ENCODE measurements at places on chromosomes 3 and 15.

DNA sequence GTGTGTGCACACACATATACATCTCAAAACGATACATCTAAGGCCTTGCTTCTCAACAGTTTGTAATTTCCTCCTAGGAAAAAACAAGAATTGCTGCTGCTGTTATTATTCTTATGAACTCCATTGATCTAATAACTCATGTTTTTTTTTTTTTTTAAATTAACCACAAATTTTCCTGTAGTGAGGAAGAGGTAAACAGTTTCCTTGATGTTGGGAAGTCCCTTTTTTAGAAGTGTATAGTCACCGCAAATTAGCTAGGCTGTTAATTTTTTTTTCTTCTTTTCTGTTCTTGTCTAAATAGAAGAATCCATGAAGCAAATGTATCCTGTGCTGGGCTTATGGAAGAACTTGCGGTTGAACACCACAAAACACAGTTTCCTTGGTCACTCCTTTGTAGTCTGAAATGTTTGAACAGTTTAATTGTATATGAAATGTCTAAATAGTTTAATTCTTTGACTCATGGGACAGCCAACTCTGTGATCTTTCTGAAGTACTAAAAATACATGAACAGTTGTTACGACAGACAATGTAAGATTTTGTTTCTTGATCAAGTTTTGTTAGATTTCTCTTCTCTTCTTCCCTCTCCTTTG is 64.5 kb downstream of the MITF start:
- no peak for DNase-seq

- no peak for DNase-seq
Observed at GRCh38 chr15:98794748-98795147, 146.4 kb downstream of the IGF1R start.

DNA sequence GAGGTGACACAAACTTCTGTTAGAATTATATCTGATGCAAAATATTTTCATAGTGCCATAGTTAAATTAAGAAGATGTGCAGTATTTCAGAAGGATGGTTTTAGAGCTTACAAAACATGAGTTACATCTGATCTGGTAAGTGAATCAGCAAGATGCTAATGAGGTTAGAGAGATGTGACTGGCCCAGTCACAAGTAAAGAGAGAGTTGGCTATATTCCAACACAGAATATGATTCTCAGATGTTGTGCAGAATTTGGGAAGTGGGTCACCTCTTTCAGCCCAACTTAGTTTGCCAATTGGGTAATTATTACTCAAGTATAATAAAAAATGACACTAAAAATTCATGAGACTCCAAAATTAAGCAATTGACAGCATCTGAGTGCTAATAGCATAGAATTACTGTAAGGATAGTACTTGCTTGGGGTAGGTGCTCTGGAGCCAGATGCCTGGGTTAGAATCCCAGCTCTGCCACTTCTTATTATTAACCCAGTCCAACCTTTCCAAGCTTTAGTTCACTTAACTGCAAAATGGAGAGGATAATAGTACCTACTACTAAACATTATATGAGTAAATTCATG is 30.8 kb downstream of the P2RY1 start:
- DNase-seq, result peak; percentile 55

- no peak for DNase-seq
Observed at GRCh38 chr15:88505721-88506120, 38.2 kb downstream of the MRPS11 start.

GRCh38 chr3:38574411-38575278 is 74.8 kb downstream of the SCN5A start:
- DNase-seq, result no peak

DNA sequence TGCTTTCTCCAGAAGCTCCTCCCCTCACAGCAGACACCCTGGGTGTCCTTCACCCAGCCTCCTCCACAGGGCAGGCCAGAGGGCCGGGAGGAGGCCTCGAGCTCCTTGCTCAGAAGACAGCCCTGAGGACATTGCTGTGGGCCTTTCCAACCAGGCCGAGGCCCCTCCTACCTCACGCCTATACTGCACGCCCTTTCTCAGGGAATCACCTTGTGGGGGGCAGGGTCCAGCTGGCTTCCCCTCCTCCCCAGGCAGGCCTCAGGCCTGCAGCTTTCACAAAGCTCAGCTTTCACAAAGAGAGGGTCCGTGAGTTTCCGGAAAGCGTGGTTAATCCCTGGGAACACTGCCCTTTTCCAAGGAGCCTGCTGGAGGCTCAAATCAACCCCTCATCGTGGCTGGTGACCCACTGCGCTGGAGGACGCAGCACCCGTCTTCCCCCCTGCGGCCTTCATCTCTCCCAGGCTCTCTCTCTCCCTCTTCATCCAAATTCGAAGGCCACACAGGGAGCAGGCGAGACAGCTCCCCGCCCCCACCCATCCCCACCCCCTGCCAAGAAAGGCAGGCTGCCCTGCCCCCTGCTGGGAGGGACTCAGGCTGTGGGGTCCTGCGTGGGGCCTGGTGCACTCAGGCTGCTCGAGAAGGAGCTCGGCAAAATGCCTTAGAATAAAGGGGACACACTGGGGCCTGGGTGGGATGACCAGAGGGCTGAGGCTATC is 79.4 kb downstream of the OCA2 start:
- no peak for DNase-seq

DNA sequence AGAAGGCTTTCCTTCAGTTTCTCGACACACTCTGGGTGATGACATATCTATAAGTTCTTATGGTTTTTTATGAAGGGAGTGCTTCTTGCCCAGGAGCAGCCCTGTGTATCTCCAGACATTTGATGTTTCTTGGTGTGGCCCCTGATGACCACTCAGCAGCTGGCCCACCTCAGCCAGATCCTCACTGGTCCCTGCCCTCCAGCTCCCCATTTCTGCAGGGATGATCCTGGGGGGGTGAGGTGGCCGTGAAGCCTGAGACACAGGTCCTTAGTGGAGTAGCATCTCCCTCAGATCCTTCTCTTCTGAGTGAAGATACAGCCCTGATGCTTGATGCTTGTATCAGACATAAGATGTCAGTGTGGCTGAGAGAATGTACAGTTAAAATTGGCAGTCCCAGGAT is 127.7 kb downstream of the LRRC3B start:
- DNase-seq, result no peak

GRCh38 chr3:9192248-9193025 is 57.0 kb downstream of the SRGAP3 start:
- DNase-seq, result no peak

- peak; percentile 42 for DNase-seq
Observed at GRCh38 chr3:15405448-15406050, 21.8 kb downstream of the METTL6 start.

GRCh38 chr3:137988152-137988551 is 21.8 kb upstream of the CLDN18 start:
- no peak for DNase-seq

DNA sequence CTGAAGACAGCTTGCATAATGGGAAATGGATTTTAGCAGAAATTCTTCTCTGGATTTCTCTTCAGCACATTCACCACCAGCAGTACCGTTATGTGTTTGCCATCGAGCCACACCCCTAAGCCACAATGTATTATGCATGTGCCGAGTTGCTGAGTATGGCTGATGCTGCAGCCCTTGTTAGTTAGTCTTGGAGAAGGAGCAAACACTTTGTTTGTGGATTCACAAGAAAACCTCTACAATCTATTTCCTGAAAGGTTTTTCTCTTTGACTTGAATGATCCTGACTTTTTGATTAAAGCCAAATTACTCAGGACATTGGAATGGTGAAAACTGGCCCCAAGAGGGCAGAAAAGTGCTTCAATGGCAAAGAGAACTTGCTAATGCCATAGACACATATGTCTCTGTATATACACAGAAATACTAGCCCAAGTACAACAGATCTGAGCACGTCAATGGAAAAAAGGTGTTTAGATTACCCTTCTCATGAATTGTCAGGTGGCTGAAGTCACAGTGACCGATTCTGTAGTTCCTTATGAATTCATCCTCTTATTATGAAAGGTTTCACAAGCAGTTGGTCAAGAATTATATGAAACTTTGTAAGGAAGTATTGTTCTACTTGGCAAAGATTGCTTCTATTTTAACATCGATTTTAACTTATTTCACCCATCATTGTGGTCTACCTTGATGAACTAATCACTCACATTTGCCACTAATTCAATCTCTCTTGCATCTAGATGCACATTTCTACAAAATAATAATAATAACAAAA is 103.0 kb downstream of the P3H2 start:
- peak; percentile 43 for DNase-seq

DNA sequence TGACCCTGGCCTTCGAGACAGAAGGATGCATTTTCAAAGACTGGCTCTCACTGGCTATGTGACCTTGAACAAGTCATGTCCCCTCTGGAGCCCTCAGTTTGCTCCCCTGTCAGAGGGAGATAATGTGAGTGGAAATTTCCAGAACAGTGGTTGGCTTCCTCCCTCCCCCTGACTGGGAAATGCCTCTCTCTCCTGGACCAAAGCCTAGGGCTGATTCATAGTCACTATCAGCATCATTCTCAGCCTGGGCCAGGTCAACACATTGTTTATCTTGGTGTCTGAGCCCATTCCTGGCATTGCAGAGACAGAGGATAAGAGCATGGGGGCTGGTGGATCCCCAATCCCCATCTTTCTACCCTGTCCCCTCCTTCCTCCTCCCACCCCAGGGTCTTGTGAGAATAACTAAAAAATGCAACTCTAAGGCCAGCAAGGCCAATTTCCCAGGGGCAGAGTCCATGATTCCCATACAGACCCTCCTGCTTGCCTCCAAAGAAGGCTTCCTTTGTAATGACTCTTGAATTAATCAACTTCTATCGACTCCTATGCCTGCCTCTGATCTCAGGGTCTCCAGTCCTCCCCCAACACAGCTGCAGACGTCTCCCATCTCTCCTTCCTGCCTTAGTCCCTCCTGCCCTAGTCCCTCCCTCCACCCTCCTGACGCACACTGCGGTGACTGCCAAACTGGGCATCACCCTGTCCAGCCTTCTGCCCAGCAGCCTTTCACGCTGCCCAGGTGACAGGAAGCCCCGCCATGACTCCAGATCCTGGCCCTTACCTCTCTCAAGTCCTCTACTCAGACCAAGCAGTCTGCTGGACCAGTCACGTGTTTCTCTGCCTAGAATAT is 35.4 kb upstream of the CORO2B start:
- DNase-seq, result no peak

- no peak for DNase-seq
Observed at GRCh38 chr15:35713733-35714132, 167.8 kb upstream of the DPH6 start.

- no peak for DNase-seq
Observed at GRCh38 chr3:37198996-37199395, 24.6 kb upstream of the LRRFIP2 start.

DNA sequence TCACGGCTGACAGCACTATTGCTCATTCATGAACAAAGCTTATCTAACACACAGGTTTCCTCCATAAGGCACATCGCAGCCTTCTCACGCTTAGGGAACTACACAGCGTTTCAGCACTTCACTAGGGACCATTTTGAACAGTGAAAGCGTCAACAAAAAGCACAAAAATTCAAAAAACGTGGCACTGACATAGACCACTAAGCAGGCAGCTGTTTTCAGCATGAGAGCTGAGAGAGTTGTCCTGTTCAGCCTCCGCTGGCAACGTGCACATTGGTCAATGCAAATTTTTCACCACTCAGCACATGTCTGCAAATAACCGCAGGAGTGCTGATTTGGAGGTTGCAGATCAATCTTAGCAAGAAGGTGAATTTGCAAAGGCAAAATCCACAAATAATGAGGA is 109.2 kb downstream of the LRRK1 start:
- no peak for DNase-seq

DNA sequence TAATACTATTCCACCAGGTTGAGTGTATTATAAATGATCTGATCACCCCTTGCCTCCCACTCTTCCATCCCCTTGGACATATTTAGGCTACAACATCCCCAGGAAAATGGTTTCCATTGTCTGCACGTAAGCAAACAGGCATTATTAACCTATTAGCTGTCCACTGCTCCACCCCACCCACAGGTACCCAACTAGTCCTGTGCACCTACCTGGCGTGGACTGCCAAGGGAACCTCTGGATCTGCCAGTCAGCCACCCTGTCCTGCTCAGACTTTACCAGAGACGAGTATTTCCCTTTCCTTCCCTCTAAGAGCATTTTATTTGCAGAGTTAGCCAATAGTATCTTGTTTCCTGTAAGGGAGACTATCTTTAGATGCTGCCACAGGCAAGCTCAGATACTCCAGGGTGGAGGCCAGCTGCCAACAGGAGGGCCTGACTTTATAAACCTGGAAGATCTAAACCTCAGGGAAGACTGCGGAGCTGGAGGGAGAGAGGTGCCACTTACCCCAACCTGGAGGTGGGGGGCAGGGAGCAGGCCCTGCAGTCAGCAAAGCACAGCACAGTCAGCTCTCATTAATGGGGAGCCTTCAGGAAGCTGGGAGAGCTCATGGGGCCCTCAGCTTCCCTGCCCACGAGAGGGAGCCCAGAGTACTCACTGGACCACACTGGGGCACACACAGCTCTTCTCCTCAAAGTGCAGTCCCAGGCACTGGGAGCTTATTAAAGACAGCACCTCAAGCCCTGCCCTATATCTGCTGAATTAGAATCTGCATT is at the start of gene CX3CR1:
Gene CX3CR1, minus strand, starts transcription at position 292 of the 773 bp plus-strand sequence. CDS start 13,527 bp downstream, outside the sequence.
- DNase-seq, result no peak

- no peak for DNase-seq
Observed at GRCh38 chr3:38054499-38055001, 15.5 kb downstream of the DLEC1 start.

DNA sequence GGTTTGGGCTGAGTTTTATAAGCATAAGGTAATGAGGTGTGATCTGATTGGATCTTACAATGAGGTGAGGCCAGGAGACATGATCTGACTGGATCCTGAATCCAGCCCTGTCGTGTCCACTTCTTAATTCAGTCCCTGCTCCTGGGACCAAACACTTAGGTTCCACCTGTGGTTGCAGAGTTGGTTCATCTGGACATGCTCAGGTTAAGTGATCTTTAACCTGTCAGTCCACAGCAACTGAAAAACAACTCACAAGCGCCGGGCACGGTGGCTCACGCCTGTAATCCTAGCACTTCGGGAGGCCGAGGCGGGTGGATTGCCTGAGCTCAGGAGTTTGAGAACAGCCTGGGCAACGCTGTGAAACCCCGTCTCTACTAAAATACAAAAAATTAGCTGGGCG is 679.3 kb upstream of the ALCAM start:
- no peak for DNase-seq

DNA sequence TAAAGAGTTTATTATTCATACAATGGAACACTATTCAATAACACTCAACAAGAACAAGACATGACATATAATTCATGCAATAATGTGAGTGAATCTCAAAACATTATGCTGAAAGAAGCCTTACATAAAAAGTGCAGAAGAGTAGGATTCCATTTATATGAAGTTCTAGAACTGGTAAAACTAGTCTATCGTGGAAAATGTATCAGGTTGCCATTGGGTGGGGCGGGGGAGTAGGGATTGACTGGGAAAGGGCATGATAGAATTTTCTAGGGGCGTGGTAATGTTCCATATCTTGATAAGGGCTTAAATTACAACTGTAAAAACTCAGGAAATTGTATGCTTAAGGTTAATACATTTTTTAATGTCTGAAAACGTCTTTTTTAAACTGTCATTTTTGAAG is 247.9 kb downstream of the SATB1 start:
- DNase-seq, result no peak

- no peak for DNase-seq
Observed at GRCh38 chr3:160130950-160131349, 94.3 kb upstream of the C3orf80 start.
